Activated naive CD4-positive, alpha-beta T cell treated with anti-CD3 and anti-CD28 coated beads for 36 hours (primary cell): ENCODE measurements at places on chromosomes 7 and 10.

- DNase-seq = no peak
- H3K27ac ChIP-seq = no peak overlapping the region
- peaks cover 3% of the 10 kb centered on the region for H3K4me1 ChIP-seq
- no peak overlapping the region for H3K4me3 ChIP-seq
- H3K27me3 ChIP-seq = peaks cover 2% of the 10 kb centered on the region
- H3K36me3 ChIP-seq = no peaks in the 10 kb centered on the region
These were observed 38.7 kb upstream of the MTPAP start for GRCh38 chr10:30387646-30388243.

DNA sequence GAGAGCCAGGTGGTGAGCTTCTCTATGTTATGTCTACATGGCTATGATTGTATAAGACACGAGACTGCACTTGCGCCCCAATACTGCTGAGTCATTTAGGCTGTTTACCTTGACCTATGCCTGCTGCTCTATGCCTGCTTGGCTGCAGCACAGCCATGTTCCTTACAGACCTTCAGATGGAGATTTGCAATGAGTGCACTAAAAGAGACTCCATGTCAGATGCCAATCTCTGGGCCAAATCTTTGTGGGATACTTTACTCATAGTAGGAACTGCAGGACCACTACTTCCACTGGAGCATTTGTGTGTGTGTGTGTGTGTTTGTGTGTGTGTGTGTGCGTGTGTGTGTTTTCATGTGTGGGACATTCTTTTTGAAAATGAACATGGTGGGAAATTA lies 50.0 kb upstream of the KMT2E start:
- no peaks in the 10 kb centered on the region for H3K27me3 ChIP-seq
- no peak for DNase-seq
- H3K27ac ChIP-seq = peak overlapping the region; percentile 25
- no peak overlapping the region for H3K4me3 ChIP-seq
- H3K4me1 ChIP-seq = peaks cover 4% of the 10 kb centered on the region

GRCh38 chr7:101941481-101942383 lies 124.3 kb downstream of the CUX1 start:
- no peak overlapping the region for H3K4me3 ChIP-seq
- H3K36me3 ChIP-seq = no peaks in the 10 kb centered on the region
- no peak for DNase-seq
- peaks cover 2% of the 10 kb centered on the region for H3K4me1 ChIP-seq
- H3K27me3 ChIP-seq = no peaks in the 10 kb centered on the region
- H3K27ac ChIP-seq = no peak overlapping the region

DNA sequence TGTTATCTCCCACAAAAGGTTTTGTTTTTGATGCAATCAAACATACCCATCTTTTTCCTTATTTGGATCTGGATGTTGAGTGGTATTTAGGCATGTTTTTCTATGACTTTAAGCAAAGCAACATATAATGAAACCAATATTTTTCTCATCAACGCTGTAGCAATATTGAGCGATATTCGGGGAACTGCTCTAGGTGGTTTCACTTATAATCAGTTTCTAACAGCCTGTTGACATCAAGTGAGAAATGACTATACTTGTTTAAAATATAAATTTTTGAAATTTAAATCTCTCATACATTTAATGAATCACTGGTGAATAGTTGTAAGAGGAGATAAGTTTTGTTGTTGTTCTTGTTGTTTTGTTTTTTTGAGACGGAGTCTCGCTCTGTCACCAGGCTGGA lies 52.8 kb upstream of the CCAR1 start:
- H3K27me3 ChIP-seq = no peaks in the 10 kb centered on the region
- no peak overlapping the region for H3K27ac ChIP-seq
- peaks cover 9% of the 10 kb centered on the region for H3K36me3 ChIP-seq
- no peak for DNase-seq
- no peaks in the 10 kb centered on the region for H3K4me1 ChIP-seq
- no peak overlapping the region for H3K4me3 ChIP-seq

- DNase-seq = peak; percentile 47
- peak within 1 kb of the TSS; percentile 60 for H3K4me3 ChIP-seq
- H3K4me1 ChIP-seq = peaks cover 2% of the 10 kb centered on the region
- no peak within 1 kb of the TSS for H3K27ac ChIP-seq
These were observed at the start of gene GNG11 for GRCh38 chr7:93921607-93922566. TSS of gene GNG11 (plus strand) at chr7:93921735. CDS start at chr7:93922138, 403 bp downstream.

DNA sequence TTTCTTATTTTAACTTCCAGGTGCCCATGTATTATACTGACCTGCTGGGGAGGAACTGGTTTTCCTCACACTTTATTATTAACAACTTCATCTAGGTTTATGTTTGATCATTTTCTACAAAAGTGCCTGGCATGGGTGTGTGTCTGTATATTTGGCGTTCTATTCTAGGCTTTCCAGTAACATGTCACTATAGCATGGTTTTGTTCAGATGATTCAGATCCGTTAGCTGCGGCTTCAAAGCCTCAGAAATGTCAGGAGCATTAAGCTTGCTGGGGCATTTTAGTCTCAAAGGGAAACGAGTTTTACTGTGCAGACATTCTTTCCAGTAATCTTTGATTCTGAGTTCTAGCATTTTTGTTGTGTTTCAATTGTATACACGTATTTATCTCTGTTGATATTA lies 2.3 kb downstream of the INPP5A start:
- H3K36me3 ChIP-seq = peaks cover 9% of the 10 kb centered on the region
- peak overlapping the region; percentile 88 for H3K4me3 ChIP-seq
- H3K27ac ChIP-seq = peak overlapping the region; percentile 96

GRCh38 chr10:121709675-121710073 lies 111.4 kb upstream of the FGFR2 start:
- no peaks in the 10 kb centered on the region for H3K36me3 ChIP-seq
- H3K27me3 ChIP-seq = peaks cover 20% of the 10 kb centered on the region
- DNase-seq = no peak
- no peak overlapping the region for H3K4me3 ChIP-seq

DNA sequence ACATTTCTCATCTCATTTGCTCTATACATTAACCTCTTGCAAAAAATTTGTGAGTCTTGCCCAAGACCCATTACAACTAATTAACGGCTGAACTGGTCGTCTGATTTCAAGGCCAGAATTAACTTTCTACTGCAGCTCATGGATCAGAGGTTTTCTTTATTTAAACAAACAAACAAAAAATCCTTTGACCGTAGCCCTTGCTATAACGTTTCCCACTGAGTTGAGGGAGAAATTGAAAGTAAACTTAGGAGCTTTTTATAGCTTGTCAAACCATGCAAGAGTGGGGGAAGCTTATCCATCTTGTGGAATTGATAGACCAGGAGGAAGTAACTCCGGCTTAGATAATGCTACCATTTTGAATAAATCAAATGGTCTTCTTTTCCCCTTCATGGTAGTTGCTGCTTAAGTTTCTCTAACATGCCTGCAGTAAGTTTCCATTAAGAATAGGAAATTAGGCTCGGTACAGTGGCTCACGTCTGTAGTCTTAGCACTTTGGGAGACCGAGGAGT lies 3.3 kb downstream of the SRGN start:
- H3K4me3 ChIP-seq = peak overlapping the region; percentile 89
- no peak for DNase-seq

DNA sequence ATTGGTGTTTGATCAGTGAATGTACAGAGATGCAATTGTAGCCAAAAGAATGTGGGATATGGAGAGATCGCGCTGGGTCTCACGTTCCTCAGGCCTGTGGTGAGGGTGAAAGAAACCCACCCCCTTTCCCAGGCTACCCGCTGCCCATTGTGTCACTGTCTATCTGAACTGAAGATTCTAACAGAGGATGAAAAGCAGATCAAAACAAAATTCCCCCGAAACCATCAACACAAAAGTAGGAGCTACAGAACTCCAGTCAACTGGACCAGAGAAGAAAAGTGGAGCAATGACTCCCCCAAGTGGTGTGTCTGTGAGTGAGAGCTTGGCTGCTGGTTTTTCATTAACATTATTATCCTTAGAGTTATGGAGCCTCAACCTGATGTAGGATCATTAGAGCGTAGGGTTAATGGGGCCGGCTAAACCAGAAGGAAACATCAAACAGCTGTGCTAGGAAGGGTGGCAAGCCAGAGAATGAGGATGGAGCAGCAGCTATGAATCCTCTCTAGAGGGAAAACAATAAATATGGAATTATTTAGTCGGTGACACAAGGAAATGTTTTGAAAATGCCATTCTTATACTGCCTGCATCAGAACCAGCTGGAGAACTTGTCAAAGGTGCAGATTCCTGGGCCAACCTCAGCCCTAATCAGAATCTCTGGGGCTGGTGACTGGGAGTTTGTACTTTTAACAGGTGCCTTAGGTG lies 38.3 kb downstream of the AKR1B1 start:
- no peaks in the 10 kb centered on the region for H3K36me3 ChIP-seq
- DNase-seq = peak; percentile 18
- H3K4me3 ChIP-seq = no peak overlapping the region
- peaks cover 3% of the 10 kb centered on the region for H3K27me3 ChIP-seq
- H3K4me1 ChIP-seq = no peaks in the 10 kb centered on the region

DNA sequence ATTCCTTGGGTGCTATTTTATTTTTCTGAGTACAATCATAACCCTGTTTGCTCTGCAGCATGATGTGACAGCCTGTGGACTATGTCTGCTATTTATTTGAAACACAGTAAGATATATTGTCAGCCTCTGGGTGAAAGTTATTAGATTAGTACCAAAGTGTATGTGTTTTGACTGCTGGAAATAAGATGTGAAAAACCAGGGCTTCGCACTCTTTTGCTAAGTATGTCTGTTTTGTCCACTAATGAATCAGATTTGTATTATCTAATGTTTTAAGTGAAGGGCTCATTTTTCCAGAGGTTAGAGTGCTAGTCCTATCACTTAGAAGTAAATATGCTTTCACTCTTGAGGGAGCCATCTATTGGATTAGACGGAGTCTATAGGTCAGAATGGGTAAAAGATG lies 569.8 kb upstream of the FZD8 start:
- H3K36me3 ChIP-seq = no peaks in the 10 kb centered on the region
- H3K27me3 ChIP-seq = no peaks in the 10 kb centered on the region
- H3K4me3 ChIP-seq = no peak overlapping the region
- H3K27ac ChIP-seq = no peak overlapping the region
- no peak for DNase-seq

DNA sequence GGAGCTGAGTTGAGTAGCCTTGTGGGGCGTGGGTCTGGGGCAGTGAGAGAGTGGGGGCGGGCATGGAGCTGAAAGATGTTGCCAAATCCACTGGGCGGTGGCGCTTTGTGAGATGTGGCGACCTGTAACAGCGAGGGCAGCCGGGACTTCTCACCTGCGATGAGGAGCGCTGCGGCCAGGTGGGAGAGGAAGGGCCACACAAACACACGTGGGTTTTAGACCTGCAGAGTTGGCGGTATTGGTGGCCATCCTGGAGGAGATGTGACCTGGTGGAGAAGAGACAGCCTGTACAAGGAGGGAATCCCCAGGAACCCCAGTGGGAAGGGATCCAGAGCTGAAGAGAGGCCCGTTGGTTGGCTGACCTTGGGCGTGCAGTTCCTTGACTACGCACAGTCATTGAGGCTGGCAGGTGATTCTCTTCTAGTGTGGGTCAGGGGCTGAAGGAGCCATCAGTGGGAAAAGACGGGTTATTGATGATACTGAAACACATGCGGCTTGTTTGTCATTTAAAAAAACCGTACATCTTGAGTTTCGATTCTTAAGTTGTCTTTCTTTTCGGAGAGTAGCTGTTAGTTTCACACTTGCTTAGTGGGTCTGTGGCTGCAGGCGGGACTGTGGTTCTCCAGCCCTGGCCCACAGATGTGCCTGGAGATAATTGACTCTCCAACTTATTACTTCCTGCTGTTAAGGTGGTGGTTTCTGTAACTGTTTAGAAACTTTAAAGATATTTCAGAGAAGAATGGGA lies 2.4 kb downstream of the CHST12 start:
- H3K36me3 ChIP-seq = no peaks in the 10 kb centered on the region
- DNase-seq = peak; percentile 81
- H3K4me1 ChIP-seq = peaks cover 59% of the 10 kb centered on the region
- no peaks in the 10 kb centered on the region for H3K27me3 ChIP-seq
- peak overlapping the region; percentile 12 for H3K27ac ChIP-seq

DNA sequence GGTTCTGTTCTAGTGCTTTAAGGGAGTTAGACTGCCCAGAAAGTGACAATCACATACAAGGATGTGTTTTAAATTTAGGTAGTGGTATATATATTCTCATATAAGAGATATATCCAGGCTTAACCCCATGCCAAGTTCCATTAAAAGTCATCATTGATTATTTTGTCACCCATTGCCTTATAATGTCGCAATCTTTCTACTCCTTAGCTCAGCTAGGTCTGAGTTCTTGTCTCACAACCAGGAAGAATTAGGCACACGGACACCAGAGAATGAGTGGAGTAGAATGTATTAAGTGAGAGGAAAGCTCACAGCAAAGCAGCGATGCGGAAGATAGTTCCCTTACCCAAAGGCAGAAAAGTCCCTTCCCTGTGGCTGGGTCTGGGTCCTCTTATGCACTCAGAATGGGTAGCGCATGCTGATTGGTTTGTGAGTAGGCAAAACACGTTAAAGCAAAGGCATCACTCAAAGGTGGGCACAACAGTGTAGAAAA lies 197.2 kb upstream of the AHR start:
- no peaks in the 10 kb centered on the region for H3K27me3 ChIP-seq
- peaks cover 5% of the 10 kb centered on the region for H3K4me1 ChIP-seq
- H3K27ac ChIP-seq = no peak overlapping the region
- H3K36me3 ChIP-seq = no peaks in the 10 kb centered on the region
- DNase-seq = no peak
- no peak overlapping the region for H3K4me3 ChIP-seq

GRCh38 chr7:36165059-36165458 lies 12.0 kb downstream of the EEPD1 start:
- H3K36me3 ChIP-seq = no peaks in the 10 kb centered on the region
- no peaks in the 10 kb centered on the region for H3K4me1 ChIP-seq
- no peak overlapping the region for H3K27ac ChIP-seq
- no peak for DNase-seq

- no peak overlapping the region for H3K4me3 ChIP-seq
- H3K4me1 ChIP-seq = no peaks in the 10 kb centered on the region
- no peak overlapping the region for H3K27ac ChIP-seq
- peaks cover 68% of the 10 kb centered on the region for H3K36me3 ChIP-seq
These were observed 33.6 kb downstream of the BUB3 start for GRCh38 chr10:123187781-123188180.

DNA sequence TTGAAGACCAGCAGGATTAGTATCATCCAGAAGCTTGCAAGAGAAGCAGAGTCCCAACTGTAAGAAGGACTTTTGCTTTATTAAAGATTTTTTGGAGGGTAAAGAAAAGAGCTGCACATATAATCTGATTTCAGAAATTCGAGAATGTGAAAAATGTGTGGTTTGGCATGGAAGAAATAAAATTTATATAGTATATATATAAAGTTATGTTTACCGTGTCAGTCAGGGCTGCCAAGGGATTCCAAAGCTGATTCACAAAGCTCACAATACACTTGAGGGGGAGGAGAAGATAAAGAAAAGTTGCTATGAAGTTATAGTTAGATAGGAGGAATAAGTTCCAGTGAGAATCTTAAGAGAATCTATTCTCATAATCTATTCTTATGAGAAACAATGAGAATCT lies 231.8 kb upstream of the CACNA2D1 start:
- H3K36me3 ChIP-seq = no peaks in the 10 kb centered on the region
- DNase-seq = no peak
- no peak overlapping the region for H3K27ac ChIP-seq
- no peaks in the 10 kb centered on the region for H3K27me3 ChIP-seq

GRCh38 chr10:34010891-34011290 lies 676.4 kb upstream of the NRP1 start:
- no peak for DNase-seq
- H3K4me3 ChIP-seq = no peak overlapping the region
- H3K27me3 ChIP-seq = peaks cover 11% of the 10 kb centered on the region
- H3K27ac ChIP-seq = no peak overlapping the region
- H3K36me3 ChIP-seq = no peaks in the 10 kb centered on the region
